HT1080 (cell line): ENCODE measurements at places on chromosomes 1 and 21.

- DNase-seq, result no peak
These were observed 5.5 kb upstream of the KCNJ9 start for GRCh38 chr1:160075836-160076235.

DNA sequence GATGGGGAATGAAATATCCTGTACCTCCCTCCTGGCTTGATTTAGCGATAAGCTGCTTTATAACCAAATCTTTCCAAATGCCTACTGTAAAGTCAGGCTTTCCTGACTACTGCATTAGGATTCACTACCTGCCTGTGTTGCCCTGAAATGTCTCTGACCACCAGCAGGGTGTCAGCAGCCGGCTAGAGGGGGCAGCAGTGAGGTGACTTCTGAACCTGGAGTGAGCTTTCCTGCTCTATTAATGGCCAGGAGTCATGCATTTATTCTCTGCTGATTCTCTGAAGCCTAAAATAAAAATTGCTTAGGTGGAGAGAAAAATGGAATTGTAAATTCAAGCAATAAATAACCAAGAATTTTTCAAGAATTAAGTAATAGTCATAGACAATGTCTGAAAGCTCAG is 2.5 kb downstream of the BACE2 start:
- DNase-seq, result peak; percentile 51

- no peak for DNase-seq
These were observed 7.1 kb upstream of the UBXN10 start for GRCh38 chr1:20178634-20179370.

DNA sequence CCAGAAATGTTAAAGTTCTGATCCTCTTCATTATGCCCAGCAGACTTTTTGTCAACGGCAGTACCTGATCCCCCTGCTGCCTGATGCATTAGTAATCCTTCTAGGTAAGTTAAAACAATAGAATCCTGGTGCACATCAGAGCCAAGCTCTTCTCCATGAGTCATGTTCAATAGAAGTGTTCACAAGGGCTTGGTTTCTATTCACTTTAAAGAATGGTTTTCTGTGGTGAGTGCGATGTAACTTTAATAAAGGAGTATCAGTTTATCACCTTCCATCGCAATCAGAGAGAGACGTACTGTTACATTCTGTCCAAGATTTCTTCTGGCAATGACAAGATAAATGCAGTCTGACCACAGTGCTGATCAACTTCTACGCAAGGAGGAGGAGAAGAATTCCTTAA is 96.8 kb downstream of the NRIP1 start:
- DNase-seq, result no peak

- DNase-seq, result no peak
These were observed 33.6 kb downstream of the MAN1C1 start for GRCh38 chr1:25650289-25650576.

DNA sequence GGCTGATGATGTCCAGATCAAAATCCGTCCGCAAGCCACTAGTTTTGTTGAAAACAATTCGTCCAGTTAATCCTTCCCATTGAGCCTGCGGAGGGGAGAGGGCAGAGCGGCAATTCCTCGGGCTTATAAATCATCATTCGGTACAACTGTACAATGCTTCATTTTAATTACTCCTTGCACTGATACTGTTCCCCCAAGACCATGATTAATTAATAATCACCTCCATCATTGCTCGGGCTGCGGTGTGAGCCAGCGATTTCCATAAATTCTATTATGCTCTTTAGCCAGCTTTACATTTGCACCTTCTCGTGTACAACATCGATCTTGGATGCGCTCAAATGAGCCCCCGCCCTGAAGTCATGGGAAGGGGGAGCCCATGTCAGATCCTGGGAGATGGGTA is 180.7 kb downstream of the GRIK3 start:
- DNase-seq, result no peak
